ENCODE measurements at places on chromosomes 11 and 22.

- peak; percentile 73 for DNase-seq
These were observed 110.9 kb upstream of the BLID start for GRCh38 chr11:122226810-122227379.

DNA sequence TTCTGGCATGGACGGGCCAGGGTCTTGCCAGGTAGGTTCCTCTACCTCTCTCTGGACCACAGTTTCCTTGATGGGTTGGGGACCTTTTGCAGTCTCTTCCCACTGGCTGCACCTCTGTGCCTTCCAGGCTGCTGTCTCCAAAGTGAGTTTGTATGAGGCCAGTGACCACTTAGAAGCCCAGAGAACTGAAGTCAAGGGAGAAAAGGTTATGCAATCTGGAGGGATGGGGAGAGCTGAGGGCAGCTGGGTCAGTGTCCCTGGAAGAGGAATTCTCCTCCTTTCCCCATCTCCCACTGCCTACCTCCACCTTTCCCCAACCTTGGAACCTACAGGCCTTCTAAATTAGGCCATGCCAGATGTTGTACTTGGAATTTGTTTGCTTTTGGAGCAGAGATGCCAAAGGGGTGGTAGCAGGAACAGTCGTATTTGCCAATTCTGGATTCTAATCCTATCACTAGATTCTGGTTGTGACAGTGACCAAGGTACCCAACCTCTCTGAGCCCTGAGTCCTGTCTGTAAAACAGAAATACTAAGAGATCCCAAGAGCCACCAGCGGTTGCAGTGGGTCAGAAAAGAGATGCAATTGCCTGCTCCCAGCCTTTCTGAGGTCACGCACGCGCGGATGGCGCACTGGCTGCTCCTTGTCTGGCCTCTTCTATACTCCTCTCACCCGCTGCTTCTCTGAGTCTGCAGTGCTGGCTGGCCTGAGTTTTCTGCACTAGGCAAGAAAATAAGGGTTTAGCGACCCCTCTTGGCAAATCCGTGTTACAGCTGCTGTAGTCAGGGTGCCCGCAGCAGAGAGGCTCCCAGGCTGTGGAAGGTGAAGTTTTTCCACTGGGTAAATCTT is 10.7 kb upstream of the ACCSL start:
- peak; percentile 90 for DNase-seq

DNA sequence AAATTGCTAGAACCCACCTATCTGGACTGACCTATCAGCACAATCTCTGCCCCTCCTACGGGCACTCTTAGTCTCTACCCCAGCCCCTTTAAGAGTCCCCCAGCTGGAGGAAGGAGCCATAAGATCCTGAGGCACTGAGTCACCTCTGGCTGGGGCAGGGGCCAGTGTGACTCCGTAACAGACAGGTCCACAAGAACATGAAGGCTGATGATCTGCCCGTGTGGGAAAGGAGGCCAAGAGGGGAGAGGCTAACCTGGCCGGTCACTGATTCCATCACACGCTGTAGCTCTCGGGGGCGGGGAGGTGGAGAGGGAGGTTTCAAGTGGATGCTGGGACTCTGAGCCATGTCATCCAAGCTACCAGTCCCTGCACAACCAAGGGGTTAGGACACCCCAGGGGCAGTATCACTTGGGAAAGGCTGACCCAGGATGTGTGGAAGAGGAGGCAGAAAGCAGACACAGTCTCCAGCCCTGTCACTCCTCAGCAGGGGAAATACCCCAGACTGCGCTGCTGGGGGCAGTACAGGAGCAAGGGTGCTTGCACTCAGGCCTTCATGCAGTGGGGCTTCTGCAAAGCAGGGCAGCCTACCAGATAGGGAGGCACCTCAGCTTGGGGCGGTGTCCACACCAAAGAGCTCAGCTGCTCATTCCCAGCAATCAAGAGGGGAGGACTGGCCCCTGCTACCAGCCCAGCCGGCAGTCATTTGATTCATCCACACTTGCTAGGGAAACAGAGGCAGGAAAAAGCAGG is 22.3 kb downstream of the ARHGAP1 start:
- DNase-seq, result no peak

DNA sequence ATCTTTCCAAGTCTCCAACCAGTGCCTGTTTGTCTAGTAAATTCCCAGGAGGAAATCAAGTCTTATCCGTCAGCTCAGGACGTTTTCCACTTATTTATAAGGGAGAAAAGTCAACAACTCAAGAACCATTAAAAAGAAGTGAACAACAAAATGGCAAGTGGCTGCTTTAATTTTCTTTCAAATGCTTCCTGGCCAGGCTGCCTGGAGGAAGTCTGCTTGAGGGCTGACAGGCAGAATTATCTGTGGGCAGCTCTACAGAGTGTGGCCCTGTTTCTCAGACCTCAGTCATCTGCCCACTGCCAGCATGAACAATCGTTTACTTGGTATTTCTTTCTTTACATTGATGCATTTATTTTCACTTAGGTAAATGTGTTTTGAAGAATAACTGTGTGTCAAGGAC is 281.9 kb upstream of the ISX start:
- DNase-seq, result no peak

DNA sequence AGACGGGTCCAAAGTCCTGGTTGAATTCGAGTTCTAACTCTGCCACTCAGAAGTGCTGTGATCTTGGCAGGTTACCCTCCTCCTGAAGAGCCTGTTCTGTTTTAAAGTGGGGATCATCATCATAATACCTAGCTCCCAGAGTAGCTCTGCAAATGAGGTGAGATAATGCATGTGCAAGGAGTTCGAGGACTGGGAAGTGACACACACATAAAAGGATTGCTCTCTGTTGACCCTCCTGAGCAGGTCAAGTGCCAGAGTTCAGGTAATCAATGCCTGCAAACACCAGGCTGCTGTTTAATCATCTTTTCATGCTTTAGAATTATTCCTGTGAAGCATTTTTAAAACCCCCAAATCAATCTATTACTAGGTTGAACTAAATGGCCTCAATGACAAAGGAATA is 19.9 kb downstream of the RCN1 start:
- no peak for DNase-seq

GRCh38 chr11:110986016-110986415 is 259.5 kb upstream of the POU2AF2 start:
- DNase-seq, result no peak

GRCh38 chr11:63609971-63610580 is 4.2 kb downstream of the PLAAT3 start:
- DNase-seq, result no peak

- DNase-seq, result no peak
These were observed 1850.2 kb upstream of the RAG2 start for GRCh38 chr11:38448284-38448683.

- peak; percentile 13 for DNase-seq
These were observed 369.8 kb upstream of the CCDC90B start for GRCh38 chr11:83655976-83656375.
